ENCODE measurements at places on chromosomes 6 and 20. TPM values are rescaled to one million over a fixed set of nuclear protein-coding genes. Genes with fewer than 3 reads are reported as not detected.
A peak's percentile ranks its signal among the peaks of the same experiment; 100 is the strongest.

DNA sequence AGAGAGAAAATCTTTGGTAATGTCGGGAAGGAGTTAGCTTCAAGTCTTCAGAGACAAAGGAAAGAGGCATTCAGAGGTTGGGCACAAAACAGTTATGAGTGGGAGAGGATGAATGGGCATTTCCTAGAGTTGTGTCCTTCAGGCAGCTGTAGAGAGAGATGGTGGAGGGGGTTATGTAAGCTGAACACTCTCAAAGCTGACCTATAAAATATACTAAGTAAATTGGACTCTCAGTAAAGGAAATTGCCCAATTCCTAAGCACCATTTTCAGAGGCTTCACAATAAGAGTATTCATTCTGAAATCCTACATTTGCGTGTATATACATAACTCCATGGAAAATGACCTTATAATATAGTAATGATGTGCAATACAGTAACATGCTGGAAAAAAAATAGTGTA, 161.2 kb downstream of the KCNQ5 start:
- H3K27me3 ChIP-seq = no peaks in the 10 kb centered on the region
- peaks cover 85% of the 10 kb centered on the region for H3K4me1 ChIP-seq
- DNase-seq = no peak
- H3K4me3 ChIP-seq = no peak overlapping the region
- H3K27ac ChIP-seq = no peak overlapping the region
- peaks cover 18% of the 10 kb centered on the region for H3K36me3 ChIP-seq

The CCR6 gene
- not detected for total RNA-seq

DNA sequence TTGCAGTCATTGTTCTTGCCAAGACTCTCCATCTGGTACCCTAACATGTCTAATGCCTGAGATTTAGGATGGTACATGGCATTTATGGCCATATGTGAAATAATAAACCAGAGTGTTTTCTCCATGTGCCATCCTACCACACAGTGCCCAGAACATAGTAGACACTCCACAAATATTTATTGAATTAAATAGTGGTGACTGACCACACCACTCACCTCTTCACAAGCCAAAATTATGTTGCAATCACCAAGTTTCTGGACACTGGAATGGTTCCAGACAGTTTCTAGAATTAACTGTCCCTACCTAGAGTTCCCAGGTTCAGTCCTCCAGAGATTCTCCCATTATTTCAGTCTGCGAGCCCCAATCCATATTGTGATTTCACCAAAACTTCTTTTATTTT, 427.3 kb downstream of the KIF16B start:
- H3K36me3 ChIP-seq = no peaks in the 10 kb centered on the region
- DNase-seq = no peak
- no peaks in the 10 kb centered on the region for H3K4me1 ChIP-seq
- H3K27me3 ChIP-seq = no peaks in the 10 kb centered on the region

GRCh38 chr20:41138475-41139226, 1.3 kb downstream of the PLCG1 start:
- no peak for DNase-seq
- H3K36me3 ChIP-seq = no peaks in the 10 kb centered on the region
- H3K27me3 ChIP-seq = peaks cover 2% of the 10 kb centered on the region
- peak overlapping the region; percentile 86 for H3K27ac ChIP-seq
- peaks cover 59% of the 10 kb centered on the region for H3K4me1 ChIP-seq
- peak overlapping the region; percentile 90 for H3K4me3 ChIP-seq

GRCh38 chr6:76885861-76886301, 577.4 kb downstream of the HTR1B start:
- no peak overlapping the region for H3K4me3 ChIP-seq
- H3K27ac ChIP-seq = no peak overlapping the region
- H3K27me3 ChIP-seq = no peaks in the 10 kb centered on the region

GRCh38 chr6:158233214-158233795, 65.2 kb downstream of the GTF2H5 start:
- no peak for DNase-seq
- peaks cover 5% of the 10 kb centered on the region for H3K36me3 ChIP-seq
- H3K27ac ChIP-seq = peak overlapping the region; percentile 94
- peak overlapping the region; percentile 92 for H3K4me3 ChIP-seq

The VAPB gene
- 50.8 TPM for total RNA-seq

DNA sequence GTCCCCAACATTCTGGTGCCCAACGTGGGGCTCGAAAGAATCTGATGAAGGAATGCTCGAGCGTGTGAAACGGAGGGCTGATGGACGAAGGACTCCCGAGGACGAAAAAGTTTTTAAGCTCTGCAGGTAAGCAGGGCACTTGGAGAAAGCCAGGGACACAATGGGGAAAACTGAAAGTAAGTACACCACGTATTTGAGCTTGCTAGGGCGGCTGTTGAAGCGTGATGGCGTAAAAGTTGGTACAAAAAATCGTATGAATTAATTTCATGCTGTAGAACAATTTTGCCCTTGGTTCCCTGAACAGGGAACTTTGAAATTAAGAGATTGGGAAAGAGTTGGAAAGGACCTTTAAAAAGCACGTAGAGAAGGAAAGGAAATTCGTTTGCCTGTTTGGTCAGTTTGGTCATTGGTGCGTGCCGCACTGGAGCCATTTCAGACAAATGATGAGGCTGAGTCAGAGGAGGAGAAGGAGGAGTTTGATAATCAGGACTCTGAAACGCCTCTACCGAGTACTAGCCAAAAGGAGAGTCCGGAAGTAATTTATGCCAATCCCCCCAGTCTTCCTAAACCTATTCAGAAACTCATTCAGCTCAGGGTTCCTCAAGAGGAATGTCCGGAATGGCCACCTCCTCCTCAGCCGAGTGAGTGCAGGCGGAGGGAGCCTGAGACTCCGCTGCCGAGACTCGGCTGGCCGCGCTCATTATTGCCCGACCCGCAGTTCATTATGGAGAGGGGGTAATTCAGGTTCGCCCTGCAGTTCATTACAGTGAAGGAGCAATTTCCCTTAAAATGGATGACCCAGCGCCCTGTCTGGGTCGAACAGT, 59.2 kb upstream of the PRSS16 start:
- H3K27ac ChIP-seq = peak overlapping the region; percentile 94
- peak overlapping the region; percentile 96 for H3K4me3 ChIP-seq
- DNase-seq = peak; percentile 81

GRCh38 chr20:3472105-3472504, 1.3 kb downstream of the ATRN start:
- peaks cover 3% of the 10 kb centered on the region for H3K27me3 ChIP-seq
- H3K36me3 ChIP-seq = no peaks in the 10 kb centered on the region
- H3K4me1 ChIP-seq = peaks cover 26% of the 10 kb centered on the region
- no peak for DNase-seq
- peak overlapping the region; percentile 91 for H3K4me3 ChIP-seq

GRCh38 chr6:22326500-22326899, 29.7 kb upstream of the PRL start:
- H3K36me3 ChIP-seq = no peaks in the 10 kb centered on the region
- H3K4me3 ChIP-seq = no peak overlapping the region
- no peak overlapping the region for H3K27ac ChIP-seq
- no peak for DNase-seq

All from HFFc6 (cell line).